ENCODE measurements at places on chromosomes 5 and 9.

GRCh38 chr5:132549576-132549975, 6.3 kb upstream of the IL5 start:
- DNase-seq, result no peak

- no peak for DNase-seq
These were observed 13.8 kb upstream of the CLPTM1L start for GRCh38 chr5:1358726-1359025.

DNA sequence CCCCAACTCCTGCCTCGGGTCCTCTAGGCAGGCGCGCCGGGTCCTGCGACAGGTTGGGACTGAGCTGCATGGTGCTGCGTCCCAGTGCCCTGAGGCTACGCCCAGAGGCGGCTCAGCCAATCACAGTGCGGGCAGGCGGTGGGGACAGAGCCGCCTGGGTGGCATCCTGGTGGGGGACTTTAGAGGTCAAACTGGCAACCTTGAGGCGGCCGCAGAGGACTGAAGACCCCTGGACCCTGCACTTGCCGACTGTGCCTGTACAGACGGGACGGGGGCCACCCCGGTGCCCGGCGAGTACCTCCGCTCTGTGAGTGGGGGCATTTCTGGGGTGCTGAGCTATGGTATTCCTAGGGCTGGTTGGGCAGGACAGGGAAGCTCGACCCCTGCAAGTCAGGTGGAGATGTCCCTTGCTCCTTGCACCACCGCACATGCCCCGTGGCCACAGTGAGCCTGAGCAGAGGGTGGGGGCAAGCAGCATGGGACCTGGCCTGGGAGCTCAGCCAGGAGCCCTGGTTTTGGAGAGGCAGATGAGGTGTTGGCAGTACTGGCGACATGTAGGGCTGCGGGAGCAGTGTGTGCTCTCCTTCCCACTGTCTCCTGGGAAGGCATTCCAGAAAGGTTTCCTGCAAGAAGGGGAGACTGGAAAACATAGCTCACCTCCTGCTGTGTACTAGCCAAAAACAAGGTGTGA, 45.5 kb downstream of the CTSL start:
- DNase-seq, result no peak

DNA sequence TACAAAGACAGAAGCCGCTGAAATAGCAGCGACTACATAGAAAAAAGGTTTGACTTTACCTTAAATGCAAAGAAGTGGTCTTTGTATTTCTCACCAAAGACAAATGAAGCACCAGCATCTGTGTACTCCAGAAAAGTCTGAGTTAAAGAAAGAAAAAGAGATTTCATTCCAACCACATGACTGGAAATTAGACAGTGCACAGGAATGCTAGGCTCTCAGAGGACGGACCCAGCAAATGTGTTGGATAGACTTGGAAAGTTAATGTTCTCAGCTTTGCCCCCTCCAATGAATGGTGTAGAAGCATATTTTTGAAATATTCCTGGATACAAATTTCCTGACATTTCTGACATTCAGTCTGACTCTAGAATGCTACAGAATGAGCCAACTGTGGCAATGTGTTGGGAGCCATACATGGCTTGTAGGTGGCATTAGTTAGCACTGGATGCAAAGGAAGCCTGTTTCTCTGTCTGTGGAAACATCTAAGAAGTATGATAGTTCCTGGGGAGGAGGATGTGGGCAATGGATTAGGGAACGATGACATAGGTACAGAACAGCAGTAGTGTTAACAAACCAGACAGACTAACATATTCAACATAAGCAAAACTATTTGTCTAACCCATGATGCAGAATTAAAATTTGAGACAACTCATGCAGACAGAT, 43.3 kb downstream of the SLC28A3 start:
- DNase-seq, result no peak

DNA sequence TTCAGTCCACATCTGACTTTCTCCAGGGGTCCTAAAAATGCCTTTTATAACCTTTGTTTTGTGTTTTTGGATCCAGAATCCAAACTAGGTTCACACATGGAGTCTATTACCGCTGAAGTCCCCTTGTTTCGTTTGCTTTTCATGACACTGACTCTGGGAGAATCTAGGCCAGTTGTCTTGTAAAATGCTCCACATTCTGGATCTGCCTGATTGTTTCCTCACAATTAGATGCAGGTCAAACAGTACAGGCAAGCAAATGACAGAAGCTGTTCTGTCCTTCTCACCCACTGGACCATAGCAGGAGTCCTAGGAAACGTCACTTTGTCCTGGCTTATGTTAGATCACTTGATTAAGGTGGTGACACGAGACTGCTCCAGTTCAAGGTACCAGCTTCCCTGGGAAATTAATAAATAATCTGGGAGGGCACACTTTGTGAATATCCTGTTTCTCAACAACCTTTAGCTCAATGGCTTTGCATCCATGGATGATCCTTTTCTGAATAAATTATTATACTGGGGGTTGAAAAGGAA, 34.1 kb downstream of the FABP6 start:
- DNase-seq, result no peak

- peak; percentile 46 for DNase-seq
These were observed 1.2 kb upstream of the PCSK1 start for GRCh38 chr5:96434201-96434645.

DNA sequence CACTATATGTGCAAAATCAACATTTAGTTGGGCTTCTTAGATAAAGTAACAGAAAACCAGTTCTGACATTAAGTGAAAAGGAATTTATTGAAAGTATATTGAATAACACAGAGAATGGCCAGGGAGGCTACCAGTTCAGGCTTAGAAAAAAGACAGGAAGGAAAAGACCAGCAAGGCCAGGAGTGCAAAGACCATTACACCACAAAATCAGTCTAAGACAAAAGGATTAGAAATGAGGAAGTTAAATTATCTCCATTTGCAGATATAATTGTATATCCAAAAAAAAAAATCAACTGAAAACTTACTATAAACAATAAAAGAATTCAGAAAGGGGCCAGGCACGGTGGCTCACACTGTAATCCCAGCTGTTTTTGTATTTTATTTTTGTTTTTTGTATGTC, 4.8 kb upstream of the TEX10 start:
- no peak for DNase-seq

DNA sequence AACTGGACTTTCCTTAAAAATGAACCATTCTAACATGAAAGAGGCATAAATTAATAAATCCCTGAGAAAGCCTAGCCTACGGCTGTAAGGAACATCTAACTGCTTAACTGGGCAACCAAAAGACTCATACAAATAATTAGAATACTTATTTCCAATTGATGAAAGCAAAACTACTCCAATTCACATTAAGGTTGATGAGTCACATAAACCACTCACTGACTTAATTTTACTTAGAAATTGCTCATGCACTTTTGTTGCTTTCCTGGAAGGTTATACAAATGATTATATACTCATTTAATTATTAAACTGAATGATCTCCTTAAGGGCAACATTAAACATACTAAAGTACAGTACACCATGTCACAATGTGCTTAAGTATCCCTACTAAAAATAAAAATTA, 101.9 kb downstream of the NFIB start:
- no peak for DNase-seq

GRCh38 chr9:33161011-33161588, 6.0 kb downstream of the B4GALT1 start:
- no peak for DNase-seq

- no peak for DNase-seq
These were observed 422.3 kb downstream of the TMEM232 start for GRCh38 chr5:110304176-110304575.

DNA sequence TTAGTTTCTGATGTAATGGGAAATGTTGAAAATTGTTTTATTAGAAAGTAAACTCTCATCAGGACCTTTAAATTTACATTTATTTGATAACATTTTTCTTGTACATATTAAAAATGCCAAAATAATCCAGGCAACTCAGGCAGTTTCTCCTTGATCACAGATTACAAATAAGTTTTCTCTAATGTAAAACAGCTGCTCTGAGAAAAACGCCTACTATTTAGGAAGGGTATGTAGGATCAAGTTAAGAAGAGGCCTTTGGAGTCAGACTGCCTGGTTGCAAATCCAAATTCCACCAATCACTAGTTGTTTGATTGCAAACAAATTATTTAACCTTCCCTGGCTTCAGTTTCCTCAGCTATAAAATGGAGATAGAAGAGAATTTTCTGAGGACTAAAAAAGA, 610.8 kb downstream of the PDE4D start:
- DNase-seq, result no peak

GRCh38 chr5:17127743-17128231, 89.6 kb upstream of the BASP1 start:
- DNase-seq, result no peak

DNA sequence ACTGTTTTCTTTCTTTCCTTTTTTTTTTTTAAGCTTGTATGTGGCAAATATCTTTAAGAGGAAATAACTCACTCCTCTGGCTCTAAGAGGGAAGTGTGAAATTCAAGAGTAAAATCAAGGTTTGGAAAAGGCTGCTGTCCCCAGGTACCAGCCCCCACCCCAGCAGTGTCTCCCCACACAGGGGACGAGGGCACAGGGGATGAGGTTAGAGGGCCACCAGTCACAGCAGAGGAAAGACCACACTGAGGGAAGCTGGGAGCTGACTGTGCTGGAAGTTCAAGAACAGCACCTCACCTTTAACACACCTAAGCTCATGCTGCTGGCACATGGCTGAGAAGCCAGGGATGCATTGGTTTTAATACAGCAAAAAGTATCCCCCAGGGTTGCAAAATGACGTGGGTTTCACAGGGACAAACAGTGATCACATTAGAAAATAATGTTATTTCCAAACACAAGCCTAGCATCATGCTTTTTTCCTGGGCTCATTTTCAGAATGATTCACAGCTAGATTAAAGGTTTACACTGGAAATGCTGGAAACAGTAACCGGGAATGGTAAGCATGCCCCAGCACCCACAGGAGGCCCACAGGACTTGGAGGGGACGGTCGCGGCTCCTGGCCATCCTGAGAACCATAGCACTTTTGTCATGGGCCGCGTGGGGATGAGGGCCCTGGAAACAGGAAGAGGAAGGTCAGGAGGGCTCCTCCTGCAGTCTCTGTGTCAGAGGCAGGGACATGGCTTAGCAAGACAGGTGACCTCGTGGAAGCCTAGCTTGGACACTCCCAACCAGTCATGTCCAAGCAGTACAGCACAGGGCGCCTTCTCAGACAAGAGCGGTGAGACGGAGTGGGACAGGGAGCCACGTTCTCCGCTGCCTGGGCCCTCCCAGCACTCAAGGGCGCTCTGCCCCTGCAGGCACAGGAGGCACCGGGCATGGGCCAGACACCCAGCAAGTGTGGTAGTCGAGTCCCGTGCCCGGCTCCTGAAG, 6.9 kb downstream of the LPCAT1 start:
- DNase-seq, result no peak

- no peak for DNase-seq
These were observed 4.8 kb downstream of the GAS1 start for GRCh38 chr9:86942281-86943200.

GRCh38 chr5:50299896-50300295, 141.2 kb downstream of the EMB start:
- DNase-seq, result no peak

DNA sequence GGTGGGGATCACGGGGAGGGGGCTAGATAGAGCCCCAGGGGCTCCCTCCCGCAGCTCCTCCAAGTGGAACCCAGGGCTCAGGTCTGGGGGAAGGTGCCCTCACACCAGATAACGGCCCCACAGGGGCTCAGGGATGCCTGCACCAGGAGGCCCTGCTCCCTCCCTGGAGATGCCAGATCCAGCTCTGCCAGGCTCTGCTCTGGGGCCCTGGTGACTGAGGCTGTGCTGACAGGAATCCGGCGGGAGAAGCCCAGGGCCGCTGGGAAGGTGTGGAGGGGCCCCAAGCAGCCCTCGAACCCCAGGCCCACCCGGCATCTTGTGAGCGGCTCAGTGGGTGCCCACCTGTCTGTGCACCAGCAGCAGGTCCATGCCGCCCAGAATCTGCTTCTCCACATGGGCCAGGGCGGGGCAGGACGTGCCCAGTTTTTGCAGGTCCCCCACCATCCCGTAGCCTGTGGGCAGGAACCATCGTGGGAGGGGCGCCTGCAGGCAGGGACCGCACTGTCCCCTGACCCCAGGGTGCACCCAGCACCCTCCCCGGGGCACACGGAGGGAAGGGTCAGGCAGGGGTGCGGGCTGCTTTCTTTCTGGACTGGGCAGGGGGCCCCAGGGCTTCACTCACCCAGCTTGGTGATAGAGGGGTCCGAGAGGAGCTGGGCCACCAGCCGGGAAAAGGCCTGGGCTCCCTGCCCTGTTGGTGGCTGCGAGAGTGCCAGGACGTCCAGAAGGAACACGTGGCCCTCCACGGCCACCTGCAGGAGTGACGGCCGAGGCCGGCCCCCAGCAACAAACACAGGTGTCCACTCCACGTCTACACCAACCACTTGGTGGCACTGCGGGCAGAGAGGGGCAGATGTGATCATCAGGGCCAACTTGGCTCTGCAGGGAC, 48.9 kb upstream of the NRARP start:
- DNase-seq, result no peak

DNA sequence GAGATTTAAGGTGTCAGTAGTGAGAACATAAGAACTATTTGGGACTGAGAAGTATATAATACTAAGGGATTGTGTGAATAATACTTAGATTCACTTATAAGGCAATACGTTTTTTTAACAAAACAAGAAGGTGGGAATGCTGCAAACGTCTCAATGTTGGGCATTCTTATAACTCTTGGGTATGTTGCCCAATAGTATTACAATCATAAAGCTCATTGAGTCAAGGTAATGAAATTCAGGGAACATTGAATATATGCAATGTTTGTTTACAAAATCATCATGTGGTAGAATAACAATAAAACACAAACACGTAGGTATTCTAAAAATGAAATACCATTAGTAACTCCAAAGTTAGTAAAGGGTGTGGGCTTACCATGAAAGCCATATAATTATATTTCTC, 400.7 kb downstream of the KIAA0825 start:
- DNase-seq, result no peak

DNA sequence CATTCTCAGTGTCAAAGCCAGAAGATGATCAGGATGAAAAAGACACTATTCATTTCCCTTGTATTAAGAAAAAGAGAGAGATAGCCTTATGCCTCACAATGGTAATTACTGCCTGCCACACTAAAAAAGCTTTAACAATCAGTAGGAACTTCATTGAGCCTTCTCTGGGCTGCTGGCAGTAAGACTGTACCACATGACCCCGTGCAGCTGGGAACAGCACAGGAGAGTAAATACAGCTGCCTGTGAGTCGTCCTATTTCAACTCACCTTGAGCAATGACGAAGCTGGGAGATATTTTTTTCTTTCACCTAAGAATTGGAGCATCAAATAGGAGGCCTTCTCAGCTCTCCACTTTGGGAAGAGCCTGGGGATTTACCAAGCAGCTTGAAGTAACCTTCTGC, 316.3 kb downstream of the GABRB2 start:
- no peak for DNase-seq

DNA sequence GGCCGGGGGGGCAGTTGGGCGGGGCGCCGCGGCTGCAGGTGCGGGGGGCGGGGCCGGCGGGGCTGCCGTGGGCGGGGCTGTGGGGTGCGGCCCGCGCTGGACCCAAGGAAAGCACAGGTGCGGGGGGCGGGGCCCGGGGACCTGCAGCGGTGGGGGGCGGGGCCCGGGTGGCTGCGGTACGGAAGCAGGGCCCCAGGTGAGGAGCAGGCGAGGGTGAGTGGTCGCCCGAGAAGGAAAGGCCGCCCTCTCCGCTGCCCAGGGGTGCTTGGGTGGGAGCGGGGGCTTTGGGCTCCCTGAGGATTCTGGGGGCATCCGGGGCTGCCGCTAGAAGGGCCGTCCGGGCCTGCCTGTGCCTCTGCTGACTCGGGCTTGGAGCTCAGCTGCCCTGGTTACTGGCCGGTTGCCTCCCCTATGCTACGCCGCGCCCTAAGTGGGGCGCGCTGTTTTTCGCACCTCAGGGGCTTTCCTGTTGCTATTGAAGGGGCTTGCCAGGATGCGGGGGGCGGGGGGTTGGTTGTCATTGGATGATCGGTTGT, 767 bp downstream of the RALGPS1 start:
- DNase-seq, result no peak

- no peak for DNase-seq
These were observed 20.9 kb downstream of the MORN5 start for GRCh38 chr9:122180633-122181032.
